Effector CD8-positive, alpha-beta T cell (primary cell): ENCODE measurements at places on chromosomes 11 and 22.

- no peak for DNase-seq
These were observed 567.4 kb downstream of the KCNA4 start for GRCh38 chr11:29449281-29450074.

DNA sequence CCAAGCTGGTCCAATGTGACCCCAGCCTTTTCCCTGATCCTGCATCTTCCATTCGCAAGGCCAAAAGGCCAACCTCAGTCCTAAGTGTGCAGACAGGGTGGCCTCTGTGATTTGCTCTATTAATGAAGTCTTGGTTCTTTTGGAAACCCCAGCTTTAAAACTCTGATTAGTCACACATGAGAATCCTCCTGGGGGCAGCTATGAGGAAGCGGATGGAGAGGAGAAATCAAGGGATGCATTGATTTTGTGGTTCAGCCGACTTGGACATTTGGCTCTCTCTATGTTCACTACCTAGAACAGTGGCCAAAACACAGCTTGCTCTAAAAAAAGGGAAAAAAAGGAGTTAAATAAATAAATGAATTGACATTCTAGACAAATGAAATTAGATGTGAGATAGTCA, 98.6 kb upstream of the USP47 start:
- DNase-seq: no peak

GRCh38 chr11:88402784-88403183, 65.2 kb upstream of the CTSC start:
- no peak for DNase-seq

- no peak for DNase-seq
These were observed 83.1 kb upstream of the ADSL start for GRCh38 chr22:40263191-40263590.

DNA sequence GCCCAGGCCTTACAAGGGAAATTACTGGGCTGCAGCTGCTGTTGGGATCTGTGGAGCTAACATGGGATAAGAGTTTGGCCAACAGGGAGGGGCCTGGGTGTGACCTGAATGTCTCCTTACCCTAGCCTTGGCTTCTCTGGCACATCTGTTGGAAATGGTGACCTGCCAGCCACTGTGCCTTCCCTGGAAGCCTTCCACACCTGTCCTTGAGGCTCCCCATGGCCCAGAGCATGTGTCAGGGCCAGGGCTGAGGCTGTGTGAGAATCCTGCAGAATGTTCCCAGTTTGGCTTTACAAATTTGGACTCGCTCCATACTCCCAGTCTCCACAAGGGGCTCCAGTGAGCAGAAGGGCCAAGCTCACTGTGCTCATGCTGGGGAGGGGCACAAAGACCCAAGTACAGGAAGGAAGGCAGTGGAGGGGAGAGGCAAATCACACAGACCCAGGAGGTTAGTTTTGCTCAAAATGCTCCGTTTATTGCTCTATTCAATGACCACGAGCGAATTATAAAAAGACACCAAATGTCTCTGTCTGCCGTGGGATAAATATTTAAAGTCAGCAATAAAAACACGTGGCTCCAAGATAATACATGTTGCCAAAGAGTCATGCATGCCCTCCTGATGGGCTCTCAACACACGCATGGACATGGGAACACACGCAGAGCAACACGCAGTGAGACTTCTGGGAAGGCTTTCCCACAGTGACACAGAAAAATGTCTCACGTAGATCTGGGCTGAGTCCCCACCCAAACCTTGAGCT, 1.7 kb upstream of the IGSF22 start:
- DNase-seq: peak; percentile 26

DNA sequence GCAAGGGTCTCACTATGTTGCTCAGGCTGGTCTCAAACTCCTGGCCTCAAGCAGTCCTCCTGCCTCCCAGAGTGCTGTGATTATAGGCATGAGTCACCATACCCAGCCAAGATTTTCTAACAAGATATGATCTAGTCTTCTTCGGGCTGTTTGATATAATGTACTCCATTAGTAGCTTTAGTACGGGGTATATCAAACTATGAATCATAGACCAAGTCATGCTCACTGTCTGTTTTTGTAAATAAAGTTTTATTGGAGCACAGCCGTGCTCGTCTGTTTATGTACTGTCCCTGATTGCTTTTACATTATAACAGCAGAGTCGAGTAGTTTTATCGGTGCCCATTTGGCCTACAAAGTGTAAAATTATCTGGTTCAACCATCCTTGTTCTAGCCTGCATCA, 43.9 kb upstream of the GRIK4 start:
- DNase-seq: no peak

- no peak for DNase-seq
These were observed 17.6 kb downstream of the INCENP start for GRCh38 chr11:62141111-62142042.

DNA sequence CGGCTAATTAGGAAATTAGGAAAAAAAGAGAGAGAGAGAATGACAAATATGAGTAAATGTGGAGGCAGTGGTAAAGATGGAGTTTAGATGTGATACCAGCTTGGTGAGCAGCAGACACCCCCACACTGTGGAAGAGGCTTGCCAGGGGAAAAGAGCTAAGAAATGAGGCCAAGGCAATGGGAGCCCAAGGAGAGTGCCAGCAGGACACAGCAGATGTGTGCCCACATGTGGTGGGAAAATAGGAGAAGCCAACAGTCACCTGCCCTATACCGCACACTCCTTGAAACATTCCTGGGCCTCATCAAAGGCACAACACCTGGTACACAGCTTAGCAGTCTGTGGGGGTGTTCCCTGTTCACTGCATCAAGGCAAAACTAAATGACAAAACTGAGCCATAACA, 104.9 kb downstream of the FAM76B start:
- DNase-seq: no peak

DNA sequence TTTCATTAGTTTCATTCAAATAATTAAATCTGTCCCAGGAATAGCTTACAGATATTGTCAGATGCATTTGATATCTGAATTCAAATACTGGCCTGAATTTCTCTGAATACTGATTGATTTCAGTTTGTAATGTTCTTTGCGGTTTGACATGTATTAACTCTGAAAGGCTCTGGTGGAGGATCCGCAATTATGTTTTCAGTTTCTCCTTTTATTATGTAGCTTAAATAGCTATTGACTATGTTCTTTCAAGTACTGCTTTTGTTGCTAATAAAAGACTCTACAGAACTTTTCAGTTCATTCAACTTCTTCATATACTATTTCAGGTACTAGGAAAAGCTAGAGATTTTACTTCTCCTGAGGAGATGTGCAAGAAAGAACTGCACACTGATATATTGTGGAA, 2085.4 kb upstream of the RAG2 start:
- no peak for DNase-seq

- no peak for DNase-seq
These were observed 368.4 kb downstream of the BUD13 start for GRCh38 chr11:116404462-116404798.
